ENCODE measurements at places on chromosomes 11 and 22.
A peak's percentile ranks its signal among the peaks of the same experiment; 100 is the strongest.

DNA sequence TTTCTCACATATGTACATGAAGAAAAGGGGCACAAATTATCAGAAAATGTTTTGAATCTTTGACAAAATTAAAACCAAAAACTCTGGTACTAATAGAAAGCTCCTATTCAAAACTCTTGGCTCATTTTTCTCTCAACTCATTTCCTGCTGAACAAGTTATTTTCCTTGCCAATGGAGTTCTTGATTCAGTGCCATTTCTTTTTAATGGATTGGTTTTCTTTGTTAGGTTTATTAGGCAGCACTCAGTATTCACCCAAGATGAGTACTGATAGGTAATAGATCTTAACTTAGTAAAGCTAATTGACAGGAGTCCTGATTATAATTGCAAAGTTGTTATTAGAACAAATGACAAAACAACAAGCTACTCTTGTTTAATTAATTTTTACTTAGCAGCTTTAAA is 279.4 kb upstream of the PDGFD start:
- DNase-seq: no peak

- DNase-seq: no peak
Observed at GRCh38 chr22:19043121-19044085, 78.8 kb downstream of the DGCR2 start.

GRCh38 chr11:19508165-19508564 is 204.5 kb upstream of the NAV2 start:
- DNase-seq: no peak

- no peak for DNase-seq
Observed at GRCh38 chr11:123152951-123153350, 42.1 kb downstream of the CLMP start.

DNA sequence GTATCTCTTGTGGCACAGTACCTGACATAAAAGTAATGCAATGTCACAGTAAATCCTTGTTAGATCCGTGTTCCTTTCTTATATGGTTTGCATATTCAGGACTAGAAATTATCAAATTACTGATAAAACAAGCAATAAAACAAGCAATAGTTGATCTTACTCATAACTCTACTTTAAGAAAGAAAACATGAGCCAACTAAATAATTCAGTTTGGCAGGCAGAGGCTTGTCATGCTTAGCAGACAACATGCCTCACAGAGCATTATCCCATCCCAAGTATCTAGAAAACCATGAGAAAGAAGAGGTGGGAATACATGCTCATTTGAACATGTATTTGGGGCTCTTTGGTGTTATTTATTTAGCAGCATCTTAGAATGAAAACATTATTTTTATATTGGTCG is 241.9 kb downstream of the SOX6 start:
- no peak for DNase-seq

- DNase-seq: no peak
Observed at GRCh38 chr11:34198523-34198922, 93.1 kb downstream of the NAT10 start.

GRCh38 chr11:134398644-134399292 is 13.3 kb downstream of the B3GAT1 start:
- no peak for DNase-seq

GRCh38 chr11:36361901-36362391 is 65.9 kb downstream of the PRR5L start:
- peak; percentile 61 for DNase-seq

DNA sequence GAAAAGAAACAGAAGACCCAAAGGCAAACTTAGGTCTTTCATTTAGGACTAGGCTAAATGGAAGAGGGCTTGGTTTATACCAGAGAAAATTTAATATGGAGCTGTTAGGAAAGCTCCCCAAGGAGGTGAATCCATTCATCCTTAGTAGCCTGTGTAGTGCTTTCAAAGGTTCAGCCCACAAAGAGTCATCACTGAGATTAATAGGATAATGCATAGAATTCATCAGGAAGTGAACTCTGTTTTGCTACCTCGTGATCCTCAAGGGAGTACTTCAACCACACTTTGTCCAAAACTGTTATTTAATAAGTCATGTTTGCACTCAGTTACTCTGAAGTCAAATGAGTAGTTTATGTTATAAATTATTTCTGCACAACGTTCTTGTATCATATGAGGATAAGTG is 43.3 kb upstream of the MMP7 start:
- DNase-seq: no peak

DNA sequence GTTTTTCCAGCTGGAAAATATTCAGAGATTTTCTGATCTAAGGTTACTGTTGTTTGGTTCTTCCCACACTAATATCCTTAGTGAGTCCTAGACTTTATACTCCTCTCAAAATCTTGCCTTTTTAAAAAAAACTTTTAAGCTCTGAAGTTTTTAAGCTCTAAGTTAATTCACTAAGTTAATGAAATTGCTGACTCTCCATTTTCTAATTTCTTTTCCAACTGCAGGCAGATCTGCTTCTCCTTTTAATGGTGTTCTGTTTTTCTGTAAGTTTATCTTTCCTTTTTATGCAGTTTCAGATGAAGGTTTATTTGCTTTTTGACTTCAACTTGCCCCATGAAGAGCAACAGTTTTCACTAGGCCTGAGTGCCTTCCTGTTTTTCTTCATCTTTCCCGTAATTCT is 125.8 kb upstream of the ARHGAP42 start:
- no peak for DNase-seq

DNA sequence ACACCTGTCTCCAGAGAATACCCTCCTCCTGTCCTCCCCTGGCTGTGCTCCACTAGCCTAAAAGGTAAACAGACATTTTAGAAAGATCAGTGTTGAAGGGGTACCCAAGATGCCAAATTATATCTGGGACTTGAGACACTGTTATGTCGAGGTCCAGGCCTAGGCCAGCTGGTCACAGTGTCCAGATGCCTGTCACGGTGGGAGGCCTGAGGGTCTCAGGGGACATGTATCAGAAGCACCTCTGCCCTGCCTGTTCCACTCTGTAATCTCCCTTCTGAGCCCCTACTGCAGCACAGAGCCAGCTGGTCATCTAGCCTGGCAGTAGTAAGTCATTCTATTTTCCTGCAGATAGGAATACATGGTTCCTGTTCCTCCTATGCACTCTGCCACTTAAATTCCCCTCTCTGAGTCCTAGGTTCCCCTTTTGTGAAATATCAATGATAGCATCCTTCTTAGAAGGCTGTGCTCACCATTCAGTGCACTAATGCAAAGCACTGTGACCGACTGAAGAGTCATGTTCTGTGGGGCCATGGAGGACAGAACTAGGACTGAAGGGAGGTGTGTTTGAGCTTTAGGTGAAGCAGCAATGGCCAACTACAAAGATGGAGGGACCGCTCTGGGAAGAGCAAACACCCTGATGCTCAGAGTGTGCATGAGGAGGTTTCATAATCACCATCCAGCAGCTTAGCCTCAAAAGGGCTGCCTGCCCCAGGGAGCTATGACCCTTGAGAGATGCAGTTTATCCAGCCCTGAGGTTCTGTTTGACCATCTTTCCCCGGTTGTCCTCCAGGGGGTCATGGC is 44.8 kb upstream of the TUB start:
- no peak for DNase-seq

- DNase-seq: no peak
Observed at GRCh38 chr11:12439615-12440014, 62.2 kb downstream of the PARVA start.

DNA sequence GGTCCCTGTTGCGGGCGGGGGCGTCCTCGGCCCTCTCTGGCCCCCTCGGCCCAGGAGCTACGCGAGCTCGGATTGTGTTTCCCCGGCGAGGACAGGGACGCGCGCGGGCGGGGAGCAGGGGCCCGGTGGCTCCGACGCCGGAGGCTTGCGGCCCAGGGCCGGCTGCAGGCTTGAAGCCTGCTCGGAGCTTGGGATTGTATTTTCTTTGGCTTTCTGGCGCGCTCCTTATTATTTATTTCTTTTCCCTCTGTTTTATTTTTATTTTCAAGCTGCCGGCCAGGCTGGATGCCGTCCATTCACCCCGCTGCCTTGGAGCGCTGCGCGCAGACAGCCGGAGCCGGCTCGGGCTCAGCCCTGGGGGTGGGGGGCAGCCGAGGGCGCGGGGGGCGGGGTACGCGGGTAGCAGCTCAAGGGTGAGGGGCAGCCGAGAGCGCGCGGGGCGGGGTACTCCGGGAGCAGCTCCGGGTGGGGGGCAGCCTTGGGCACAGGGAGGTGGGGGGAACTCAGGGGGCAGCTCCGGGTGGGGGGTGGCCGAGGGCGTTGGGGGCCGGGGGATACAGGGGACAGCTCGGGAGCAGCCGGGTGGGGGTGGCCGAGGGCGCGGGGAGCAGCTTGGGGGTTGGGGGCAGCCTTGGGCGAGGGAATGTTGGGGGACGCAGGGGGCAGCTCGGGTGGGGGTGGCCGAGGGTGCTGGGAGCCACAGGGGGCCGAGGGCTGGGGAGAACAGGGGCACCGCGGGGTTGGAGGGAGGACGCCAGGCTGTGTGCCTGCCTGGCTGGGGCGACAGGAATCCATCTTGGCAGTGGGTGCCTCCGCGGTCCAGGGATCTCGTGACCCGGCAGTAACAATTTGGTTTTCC is 42.7 kb downstream of the KCNJ1 start:
- DNase-seq: no peak

- DNase-seq: peak; percentile 83
Observed at GRCh38 chr11:119432484-119433357, 9.7 kb upstream of the THY1 start.

- DNase-seq: no peak
Observed at GRCh38 chr22:41914611-41915034, 251 bp downstream of the SHISA8 start.

GRCh38 chr22:26259510-26259909 is 90.2 kb downstream of the SEZ6L start:
- no peak for DNase-seq

DNA sequence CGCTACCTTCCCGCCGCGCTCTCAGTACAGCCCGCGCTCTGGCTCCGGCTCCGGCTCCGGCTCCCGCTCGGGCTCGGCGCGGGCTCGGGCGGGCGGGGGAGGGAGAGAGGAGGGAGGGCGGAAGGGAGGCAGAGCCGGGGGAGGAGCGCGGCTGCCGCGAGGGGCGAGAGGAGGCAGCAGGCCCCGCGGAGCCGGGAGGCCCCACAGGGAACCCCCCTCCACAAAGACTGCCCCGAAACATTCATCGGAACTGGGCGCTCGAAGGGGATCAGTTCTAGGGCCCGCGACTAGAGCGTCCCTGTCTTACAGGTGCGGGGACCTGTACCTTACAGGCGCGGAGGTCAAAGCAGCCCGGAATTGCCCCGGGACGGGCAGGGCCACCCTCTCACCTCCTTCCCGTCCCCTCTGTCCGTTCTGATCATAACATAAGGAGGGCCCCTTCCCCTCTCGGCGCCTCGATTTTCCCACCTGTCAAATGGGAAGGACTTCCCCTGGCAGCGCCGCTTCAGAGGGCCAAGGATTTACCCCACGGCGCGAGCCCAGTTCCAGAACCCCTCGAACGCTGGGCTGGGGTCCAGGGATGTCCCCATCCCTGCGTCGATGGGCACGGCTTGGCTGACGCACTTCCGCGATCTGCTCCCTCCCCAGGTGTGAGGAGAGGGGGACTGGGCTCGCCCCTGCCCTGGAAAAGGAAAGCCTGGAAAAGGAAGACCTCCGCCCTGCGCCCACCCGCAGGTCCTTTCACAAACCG is at the start of gene SHISA8:
TSS of gene SHISA8 (minus strand) at position 40 of the 751 bp plus-strand sequence. CDS start 407 bp downstream, outside the sequence.
- DNase-seq: no peak

DNA sequence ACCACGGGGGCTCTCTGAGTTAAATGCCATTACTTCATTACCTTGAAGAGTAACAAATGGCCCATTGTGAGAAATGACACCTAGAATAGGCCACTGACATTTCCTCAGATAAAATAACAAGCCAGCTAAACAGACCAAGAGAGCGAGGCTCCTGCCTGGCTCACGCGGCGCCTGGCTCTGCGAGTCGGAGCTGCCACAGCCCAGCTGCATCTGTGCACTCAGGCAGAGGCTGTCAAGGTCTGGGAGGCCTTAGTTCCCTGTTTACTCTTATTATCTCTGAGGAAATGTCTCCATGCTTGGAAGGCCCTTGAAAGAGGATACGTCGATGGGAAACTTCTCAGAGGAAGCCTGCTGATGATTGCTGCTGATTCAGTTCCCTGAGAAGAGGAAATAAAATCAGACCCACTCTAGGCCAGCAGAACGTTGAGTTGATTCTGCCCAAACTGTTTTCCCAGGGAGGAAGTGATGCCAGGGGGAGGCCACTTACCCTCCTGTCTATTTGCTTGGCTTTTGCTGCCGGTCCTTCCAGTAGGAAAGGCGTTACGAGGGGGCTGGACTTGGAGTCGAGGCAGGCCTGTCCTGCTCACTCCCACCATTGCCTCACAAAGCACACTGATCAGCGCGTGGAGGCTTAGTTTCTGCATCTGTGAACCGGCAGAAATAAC is 208.8 kb downstream of the TBC1D22A start:
- DNase-seq: no peak

DNA sequence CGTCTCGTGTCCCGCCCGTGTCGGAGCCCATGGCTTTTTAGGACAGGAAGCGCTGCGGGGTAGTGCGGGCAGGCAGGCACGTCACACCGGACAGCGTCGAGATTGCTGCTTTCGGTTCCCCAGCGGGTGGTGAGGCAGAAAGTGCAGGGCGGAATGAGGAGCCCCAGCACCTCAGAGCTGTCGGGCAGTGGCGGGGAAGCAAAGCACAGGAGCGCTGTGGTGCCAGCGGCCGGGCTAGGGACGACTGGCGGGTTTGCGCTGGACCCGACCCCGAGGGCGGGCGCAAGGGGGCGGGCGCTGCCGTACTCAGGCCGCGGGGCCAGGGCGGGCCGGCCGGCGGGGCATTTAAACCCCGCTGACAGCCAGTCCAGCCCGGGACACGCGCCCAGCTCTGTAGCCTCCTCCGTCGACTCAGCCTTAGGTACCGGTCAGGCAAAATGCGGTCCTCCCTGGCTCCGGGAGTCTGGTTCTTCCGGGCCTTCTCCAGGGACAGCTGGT is at the start of gene SLC37A2:
TSS of gene SLC37A2 (plus strand) at position 375 of the 498 bp plus-strand sequence. CDS start at position 438, 63 bp downstream.
- DNase-seq: peak; percentile 27

- no peak for DNase-seq
Observed at GRCh38 chr22:21687685-21688259, 22.0 kb downstream of the PPIL2 start.

DNA sequence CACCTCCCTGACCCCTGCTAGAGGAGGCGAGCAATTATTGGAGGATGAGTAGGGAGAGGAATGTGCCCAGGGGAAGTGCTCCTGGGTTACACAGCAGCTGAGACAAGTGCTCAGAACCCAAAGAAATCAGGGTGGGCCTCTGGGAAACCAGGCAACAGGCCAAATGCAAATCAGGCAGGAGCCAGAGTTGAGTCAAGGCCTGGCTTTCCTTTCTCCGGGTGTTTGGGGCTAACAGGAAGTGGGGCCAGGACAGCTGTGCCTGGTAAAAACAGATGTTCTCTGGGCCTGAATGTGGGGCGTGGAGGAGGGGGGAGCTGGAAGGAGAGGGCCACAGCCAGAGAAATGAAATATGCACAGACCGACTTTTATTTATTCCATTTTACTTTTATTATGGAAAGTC is 22.0 kb downstream of the MFNG start:
- no peak for DNase-seq

- no peak for DNase-seq
Observed at GRCh38 chr22:22657712-22658111, 13.3 kb downstream of the GGTLC2 start.
